ENCODE measurements at places on chromosomes 13 and 19.

- H3K27ac ChIP-seq: no peak overlapping the region
- H3K36me3 ChIP-seq: no peaks in the 10 kb centered on the region
- H3K4me3 ChIP-seq: no peak overlapping the region
- no peaks in the 10 kb centered on the region for H3K4me1 ChIP-seq
- no peak for DNase-seq
Measured at GRCh38 chr19:51128227-51128626, 3.5 kb downstream of the SIGLEC9 start.

- no peaks in the 10 kb centered on the region for H3K4me1 ChIP-seq
- no peak overlapping the region for H3K4me3 ChIP-seq
Measured at GRCh38 chr13:86870444-86870843, 800.7 kb upstream of the SLITRK5 start.

- H3K4me1 ChIP-seq: no peaks in the 10 kb centered on the region
- H3K36me3 ChIP-seq: peaks cover 35% of the 10 kb centered on the region
- H3K27ac ChIP-seq: no peak overlapping the region
- no peaks in the 10 kb centered on the region for H3K27me3 ChIP-seq
- DNase-seq: no peak
- no peak overlapping the region for H3K4me3 ChIP-seq
Measured at GRCh38 chr19:17737690-17738153, 13.6 kb upstream of the FCHO1 start.

DNA sequence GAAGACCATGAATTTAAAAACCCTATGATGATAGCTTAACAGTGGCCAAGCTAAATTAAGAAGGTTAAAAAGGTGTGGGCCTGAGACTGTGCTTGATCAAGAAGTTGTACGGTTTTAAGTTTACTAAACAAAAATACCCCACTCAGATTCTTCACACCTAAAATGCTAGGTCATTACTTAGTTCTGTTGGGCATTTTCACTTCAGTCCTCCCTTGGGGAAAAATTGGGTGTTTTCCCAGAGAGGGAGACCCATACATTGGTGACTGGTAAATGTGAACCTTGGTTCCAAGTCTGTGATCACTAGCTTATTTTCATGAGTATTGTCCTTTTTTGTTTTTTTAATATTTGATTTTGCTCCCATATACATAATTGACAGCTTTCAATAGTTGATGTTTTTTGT is 44.4 kb downstream of the MTUS2 start:
- no peaks in the 10 kb centered on the region for H3K36me3 ChIP-seq
- no peaks in the 10 kb centered on the region for H3K4me1 ChIP-seq
- H3K4me3 ChIP-seq: no peak overlapping the region
- no peaks in the 10 kb centered on the region for H3K27me3 ChIP-seq
- DNase-seq: no peak
- no peak overlapping the region for H3K27ac ChIP-seq

DNA sequence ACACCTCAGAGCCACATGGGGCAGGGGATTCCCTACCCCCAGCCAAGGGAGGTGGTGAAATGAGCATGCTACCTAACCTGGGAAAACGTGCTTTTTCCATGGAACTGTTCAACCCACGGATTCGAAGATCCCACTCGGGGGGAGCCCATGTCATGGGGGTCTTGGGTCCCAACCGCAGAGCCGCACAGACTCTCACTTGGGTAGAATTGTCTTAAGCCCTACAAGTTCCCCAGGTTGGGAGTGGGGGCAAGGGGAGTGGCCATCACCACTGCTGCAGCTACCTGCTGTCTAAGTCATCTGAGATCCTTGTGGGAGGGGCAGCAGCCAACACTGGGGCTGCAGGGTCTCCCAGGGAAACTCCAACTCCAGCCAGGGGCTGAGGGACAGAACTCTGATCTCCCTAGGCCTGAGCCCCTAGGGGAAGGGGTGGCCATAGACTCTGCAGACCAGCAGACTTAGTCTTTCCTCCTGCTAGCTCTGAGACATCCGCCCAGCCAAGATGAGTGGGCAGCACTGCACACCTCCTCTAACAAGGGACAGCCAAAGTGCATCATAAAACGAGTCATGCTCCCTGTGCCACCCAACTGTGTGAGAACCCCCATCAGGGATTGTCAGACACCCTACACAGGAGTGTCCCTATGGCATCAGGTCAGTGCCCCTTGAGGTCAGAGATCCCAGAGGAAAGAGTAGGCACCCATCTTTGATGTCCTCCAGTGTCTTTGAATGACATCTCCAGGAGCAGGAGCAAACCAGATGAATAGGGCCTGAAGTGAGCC is 610.4 kb upstream of the SLITRK6 start:
- H3K4me1 ChIP-seq: no peaks in the 10 kb centered on the region
- no peak for DNase-seq
- no peaks in the 10 kb centered on the region for H3K27me3 ChIP-seq
- no peaks in the 10 kb centered on the region for H3K36me3 ChIP-seq
- no peak overlapping the region for H3K4me3 ChIP-seq
- no peak overlapping the region for H3K27ac ChIP-seq

- no peak for DNase-seq
- H3K27ac ChIP-seq: no peak overlapping the region
- H3K36me3 ChIP-seq: no peaks in the 10 kb centered on the region
- H3K4me3 ChIP-seq: no peak overlapping the region
Measured at GRCh38 chr13:33797622-33798021, 20.3 kb upstream of the RFC3 start.

DNA sequence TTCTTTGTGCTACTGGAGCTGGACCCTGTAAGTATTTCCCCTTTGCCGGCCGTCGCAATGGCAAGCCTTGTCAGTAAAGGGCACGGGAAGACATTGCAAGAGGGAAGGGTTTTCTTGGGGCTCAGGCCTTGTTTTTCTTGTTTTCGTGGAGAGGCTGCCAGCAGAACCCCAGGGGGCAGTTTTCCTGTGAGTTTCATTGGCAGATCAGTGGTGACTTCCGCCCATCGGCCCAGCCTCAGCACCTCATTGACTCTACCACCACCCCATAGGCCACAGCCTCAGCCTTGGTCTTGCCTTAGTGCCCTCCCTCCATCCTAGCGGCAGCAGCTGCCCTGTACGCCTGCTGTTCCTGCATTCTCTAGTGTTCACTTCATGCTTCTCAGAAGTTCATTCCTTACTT is 61.5 kb downstream of the GJA3 start:
- DNase-seq: peak; percentile 91
- H3K4me1 ChIP-seq: peaks cover 3% of the 10 kb centered on the region
- H3K36me3 ChIP-seq: no peaks in the 10 kb centered on the region
- no peaks in the 10 kb centered on the region for H3K27me3 ChIP-seq

GRCh38 chr19:3565139-3565538 is 7.6 kb upstream of the HMG20B start:
- H3K36me3 ChIP-seq: no peaks in the 10 kb centered on the region
- H3K27ac ChIP-seq: no peak overlapping the region
- DNase-seq: no peak
- H3K27me3 ChIP-seq: no peaks in the 10 kb centered on the region

GRCh38 chr19:13931391-13932148 is 6.6 kb downstream of the PODNL1 start:
- H3K27ac ChIP-seq: no peak overlapping the region
- no peak overlapping the region for H3K4me3 ChIP-seq
- DNase-seq: no peak
- no peaks in the 10 kb centered on the region for H3K27me3 ChIP-seq

DNA sequence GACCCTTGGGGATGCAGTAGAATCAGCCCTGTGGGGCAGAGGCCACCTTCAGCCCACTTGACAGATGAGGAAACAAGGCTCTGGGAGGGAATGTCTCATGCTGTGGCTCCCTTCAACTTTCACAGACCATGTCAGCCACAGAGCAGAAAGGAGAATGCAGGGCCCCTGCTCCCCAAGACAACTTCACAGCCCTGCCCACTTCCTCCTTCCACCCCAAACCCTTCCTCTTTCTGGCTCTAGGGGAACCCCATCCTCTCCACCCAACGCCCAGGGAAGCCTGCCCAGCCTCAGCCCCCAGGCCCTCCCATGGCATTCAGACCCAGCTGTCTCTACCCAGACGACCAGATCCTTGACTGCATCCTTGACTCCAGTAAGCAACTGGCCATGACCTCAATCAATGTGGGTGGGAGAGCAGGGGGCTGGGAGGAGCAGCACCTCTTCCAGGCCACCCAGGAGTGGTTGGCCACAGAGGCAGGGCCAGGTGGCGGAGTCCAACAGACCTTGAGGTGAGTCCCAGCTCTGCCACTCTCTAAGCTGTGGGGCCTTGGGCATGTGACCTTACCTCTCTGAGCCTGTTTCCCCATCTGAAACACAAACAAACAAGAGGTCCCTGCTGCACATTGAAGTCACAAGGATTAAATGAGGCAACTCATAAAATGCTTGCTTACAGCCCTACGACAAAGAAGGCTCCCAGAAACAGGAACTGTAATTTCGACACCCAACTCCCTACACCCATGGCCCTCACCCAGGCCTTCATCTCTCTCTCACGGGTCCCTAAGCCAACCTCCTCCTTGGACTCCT is 15.8 kb downstream of the DEDD2 start:
- no peaks in the 10 kb centered on the region for H3K27me3 ChIP-seq
- no peak overlapping the region for H3K27ac ChIP-seq
- no peak overlapping the region for H3K4me3 ChIP-seq
- peaks cover 50% of the 10 kb centered on the region for H3K36me3 ChIP-seq
- no peak for DNase-seq

DNA sequence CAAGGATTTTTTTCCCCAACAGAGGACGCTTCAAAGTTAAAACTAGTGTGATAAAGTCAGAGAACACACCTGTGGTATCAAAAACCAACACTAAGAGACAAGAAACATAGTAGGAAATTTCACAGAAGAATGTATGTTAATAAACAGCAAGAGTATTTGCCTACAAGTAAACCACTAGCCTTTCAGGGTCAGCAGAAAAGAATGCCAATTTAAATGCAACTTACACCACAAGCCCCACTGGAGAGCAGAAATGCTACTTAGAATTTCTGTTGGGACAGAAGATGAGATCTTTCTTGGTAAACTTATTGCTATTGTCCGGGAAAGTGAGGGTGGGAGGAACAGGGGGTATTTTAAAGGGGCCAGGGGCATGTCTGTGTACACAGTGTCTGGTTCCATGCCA is 68.6 kb downstream of the STK24 start:
- no peak for DNase-seq
- H3K36me3 ChIP-seq: peaks cover 8% of the 10 kb centered on the region
- no peak overlapping the region for H3K4me3 ChIP-seq
- peaks cover 10% of the 10 kb centered on the region for H3K4me1 ChIP-seq
- H3K27me3 ChIP-seq: no peaks in the 10 kb centered on the region

GRCh38 chr19:41604831-41605230 is 22.0 kb downstream of the CEACAM4 start:
- H3K27ac ChIP-seq: no peak overlapping the region
- H3K4me3 ChIP-seq: no peak overlapping the region
- peaks cover 8% of the 10 kb centered on the region for H3K36me3 ChIP-seq
- H3K27me3 ChIP-seq: peaks cover 3% of the 10 kb centered on the region

DNA sequence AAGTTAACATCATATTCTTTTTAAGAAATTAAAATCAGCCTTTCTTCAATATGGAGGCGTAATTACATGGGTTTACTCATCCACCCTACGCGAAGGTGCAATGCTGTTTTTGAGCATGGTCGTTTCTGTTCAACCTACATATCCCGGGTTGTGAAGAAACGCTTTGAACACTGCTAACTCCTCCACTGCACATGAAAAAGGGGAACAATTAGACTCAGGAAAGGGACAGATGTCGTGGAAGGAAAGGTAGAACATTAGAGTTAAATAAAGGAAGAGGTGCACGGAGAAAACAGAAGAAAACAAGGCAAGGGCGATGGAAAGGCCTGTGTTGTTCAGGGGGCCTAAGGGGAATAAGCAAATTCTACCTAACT is 4.1 kb downstream of the ZIC5 start:
- H3K36me3 ChIP-seq: peaks cover 60% of the 10 kb centered on the region
- no peak for DNase-seq
- H3K27ac ChIP-seq: no peak overlapping the region
- peak overlapping the region; percentile 78 for H3K4me3 ChIP-seq
- H3K27me3 ChIP-seq: no peaks in the 10 kb centered on the region
- no peaks in the 10 kb centered on the region for H3K4me1 ChIP-seq

DNA sequence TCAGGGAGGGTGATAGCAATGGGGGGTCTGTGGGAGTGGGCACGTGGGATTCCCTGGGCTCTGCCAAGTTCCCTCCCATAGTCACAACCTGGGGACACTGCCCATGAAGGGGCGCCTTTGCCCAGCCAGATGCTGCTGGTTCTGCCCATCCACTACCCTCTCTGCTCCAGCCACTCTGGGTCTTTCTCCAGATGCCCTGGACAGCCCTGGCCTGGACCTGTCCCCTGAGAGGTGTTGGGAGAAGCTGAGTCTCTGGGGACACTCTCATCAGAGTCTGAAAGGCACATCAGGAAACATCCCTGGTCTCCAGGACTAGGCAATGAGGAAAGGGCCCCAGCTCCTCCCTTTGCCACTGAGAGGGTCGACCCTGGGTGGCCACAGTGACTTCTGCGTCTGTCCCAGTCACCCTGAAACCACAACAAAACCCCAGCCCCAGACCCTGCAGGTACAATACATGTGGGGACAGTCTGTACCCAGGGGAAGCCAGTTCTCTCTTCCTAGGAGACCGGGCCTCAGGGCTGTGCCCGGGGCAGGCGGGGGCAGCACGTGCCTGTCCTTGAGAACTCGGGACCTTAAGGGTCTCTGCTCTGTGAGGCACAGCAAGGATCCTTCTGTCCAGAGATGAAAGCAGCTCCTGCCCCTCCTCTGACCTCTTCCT is 9.3 kb upstream of the CEACAM7 start:
- no peaks in the 10 kb centered on the region for H3K27me3 ChIP-seq
- H3K4me1 ChIP-seq: no peaks in the 10 kb centered on the region
- no peak overlapping the region for H3K27ac ChIP-seq
- peak; percentile 11 for DNase-seq
- H3K4me3 ChIP-seq: no peak overlapping the region

GRCh38 chr19:45889210-45889885 is 3.4 kb upstream of the IRF2BP1 start:
- no peaks in the 10 kb centered on the region for H3K27me3 ChIP-seq
- DNase-seq: no peak
- peaks cover 5% of the 10 kb centered on the region for H3K36me3 ChIP-seq
- no peaks in the 10 kb centered on the region for H3K4me1 ChIP-seq

GRCh38 chr13:79703772-79704171 is 222.8 kb downstream of the NDFIP2 start:
- H3K36me3 ChIP-seq: no peaks in the 10 kb centered on the region
- H3K27ac ChIP-seq: no peak overlapping the region
- no peaks in the 10 kb centered on the region for H3K4me1 ChIP-seq
- H3K4me3 ChIP-seq: no peak overlapping the region

All from H9 (cell line).